Tibial nerve (tissue), 4 donors: ENCODE measurements at places on chromosomes 11 and 22.
A peak's percentile ranks its signal among the peaks of the same experiment; 100 is the strongest.

- DNase-seq, result no peak
Observed at GRCh38 chr22:48907591-48907990, 920.1 kb downstream of the BRD1 start.

GRCh38 chr22:40479887-40480538 lies 109.6 kb downstream of the SGSM3 start:
- DNase-seq, result no peak

GRCh38 chr11:18321578-18321968 lies 367 bp downstream of the HPS5 start:
- no peak for DNase-seq

DNA sequence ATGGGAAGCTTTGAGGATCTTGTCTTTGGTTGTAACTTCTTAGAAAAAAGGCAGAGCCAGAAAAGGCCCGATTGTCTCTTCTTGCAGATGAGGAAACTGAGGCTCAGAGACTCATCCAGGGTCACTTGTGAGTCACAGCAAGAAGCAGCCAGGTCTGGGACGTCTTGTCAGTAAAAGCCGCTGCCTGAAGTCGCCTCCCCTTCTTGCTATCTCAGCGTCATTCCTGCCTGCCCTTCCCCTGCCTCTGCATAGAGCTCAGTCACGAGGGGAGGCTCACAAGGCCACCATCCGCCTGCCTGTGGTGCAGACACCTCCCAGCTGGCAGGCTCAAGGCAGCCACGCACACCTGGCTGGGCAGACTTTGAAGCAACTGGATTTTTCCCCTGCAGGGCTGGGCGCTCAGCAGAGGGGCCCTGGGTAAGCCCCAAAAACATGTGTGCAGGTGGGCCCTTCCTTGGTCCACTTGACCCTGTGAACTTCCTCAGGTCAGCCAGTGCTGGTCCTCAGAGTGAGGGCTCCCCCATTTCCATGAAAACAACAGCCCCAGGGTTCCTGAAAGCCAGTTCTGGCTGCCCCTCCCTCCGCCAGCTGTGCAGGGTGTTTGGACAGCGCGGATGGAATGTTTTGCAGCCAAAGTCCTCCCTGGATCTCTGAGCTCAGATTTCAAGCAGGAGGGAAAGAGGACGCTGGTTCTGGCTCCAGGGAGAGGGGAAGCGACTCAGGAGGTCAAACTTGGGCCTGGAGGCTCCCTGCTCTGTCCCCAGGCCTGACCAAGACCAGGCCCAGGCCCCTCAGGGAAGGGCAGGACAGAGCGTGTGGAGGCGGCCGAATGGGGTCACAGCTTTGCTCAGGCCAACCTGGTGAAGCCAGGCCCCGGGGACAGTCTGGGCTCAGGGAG lies 6.0 kb upstream of the RAB3IL1 start:
- peak; percentile 79 for DNase-seq

DNA sequence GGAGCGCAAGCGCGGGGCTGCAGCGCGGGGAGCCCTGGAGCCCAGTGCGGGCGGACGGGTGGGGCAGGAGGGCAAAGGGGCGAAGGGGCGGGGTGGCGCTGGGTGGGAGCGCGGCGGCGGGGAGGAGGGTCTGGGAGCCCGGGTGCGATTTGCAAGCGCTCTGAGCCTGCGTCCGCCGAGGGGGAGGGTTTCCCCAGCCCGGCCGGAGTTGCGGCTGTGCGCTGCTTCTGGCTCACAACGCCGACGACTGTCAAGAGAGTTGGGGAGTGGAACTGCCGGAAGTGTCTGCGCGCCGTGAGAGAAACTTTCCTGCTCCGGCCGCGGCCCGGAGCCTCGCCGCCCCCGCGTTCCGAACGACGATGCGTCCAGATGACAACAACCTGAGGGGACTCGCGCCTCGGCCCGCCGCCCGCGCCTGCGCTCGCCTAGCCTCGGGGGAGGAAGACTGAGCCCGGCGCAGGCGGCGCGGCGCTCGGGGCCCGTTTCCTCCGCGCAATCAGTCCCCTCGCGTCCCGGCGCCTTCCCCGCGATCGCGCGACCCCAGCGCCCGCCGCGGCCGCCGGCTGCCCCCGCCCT lies at the start of gene ARHGAP42:
Gene ARHGAP42, plus strand, starts transcription at position 235 of the 576 bp plus-strand sequence. CDS start 391 bp downstream, outside the sequence.
- DNase-seq, result peak; percentile 36

- no peak for DNase-seq
Observed at GRCh38 chr11:93524173-93524536, 19.0 kb downstream of the SMCO4 start.

DNA sequence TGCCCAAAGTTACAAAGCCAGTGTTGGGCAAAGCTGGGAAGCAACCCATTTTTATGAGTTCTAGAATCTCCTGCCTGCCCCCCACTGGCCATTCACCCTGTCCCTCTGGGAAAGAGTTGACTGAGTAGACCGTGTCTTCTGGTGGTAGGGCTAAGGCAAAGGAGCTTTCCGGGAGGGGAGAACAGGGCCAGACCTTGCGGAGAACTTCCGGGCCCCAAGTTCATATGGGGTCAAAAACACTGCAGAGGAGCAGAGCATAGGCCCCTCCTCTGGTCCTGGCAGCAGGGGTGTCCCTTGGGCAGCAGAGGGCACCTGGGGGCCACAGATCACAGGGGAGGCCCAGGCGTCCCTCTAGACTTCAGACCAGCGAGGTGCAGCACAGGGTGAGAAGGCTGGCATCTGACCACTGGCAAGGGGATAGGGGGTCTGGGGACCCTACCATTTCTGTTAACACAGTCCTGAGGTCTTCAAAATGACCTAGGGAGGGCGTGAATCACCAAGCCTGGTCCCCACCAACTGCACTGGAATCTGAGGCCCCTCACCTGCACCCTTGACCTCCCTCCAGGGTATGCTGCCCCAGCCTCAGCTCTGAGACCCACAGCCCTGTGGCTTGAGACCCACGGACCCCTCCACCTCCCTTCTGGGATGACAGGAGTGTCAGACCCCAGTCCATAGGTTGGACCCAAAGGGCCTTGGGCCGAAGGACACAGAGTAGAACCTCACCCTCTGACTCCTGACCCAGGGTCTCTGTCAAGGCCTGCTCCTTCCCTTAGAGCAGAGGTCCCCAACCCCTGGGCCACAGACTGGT lies 1.3 kb upstream of the ARAP1 start:
- no peak for DNase-seq

DNA sequence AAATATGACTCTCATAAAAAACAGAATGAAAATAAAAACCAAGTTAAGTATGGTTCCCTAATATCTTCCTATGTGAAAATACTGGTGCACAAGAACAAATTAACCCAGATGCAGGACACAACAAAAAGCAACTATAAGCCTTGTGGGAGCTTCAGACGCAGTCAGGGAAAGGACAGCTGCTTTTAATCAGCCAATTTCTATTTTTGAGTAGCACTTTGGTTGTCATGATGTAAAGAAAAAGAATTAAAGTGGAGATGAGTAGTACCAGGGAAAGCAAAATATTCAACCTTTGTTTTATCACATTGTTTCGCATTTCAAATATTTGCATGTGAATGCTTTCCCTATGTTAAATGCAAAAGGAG lies 339.9 kb downstream of the SOX6 start:
- DNase-seq, result no peak

GRCh38 chr11:315516-315994 lies 1.7 kb downstream of the IFITM1 start:
- no peak for DNase-seq

- DNase-seq, result no peak
Observed at GRCh38 chr22:33914131-33914530, 6.1 kb downstream of the LARGE1 start.

DNA sequence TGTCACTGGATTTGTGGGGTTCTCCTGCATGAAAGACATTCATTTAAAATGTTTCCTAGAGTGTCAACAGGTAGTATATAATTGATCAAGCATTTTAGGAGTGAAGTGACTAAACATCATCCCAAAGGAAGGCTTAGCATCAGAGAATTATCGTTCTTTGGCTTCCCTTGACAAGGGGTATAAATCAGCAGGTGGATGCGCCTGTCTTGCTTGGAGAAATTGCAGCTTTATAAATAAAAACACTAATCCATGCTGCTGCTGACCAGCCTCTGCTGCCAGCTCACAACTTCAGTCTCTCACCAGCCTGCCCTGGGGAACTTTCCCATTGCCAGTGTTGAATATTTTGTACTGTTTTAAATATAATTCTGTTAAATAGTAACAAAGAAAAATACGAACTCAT lies 1184.7 kb upstream of the TENM4 start:
- no peak for DNase-seq

GRCh38 chr11:46026606-46027293 lies 94.5 kb downstream of the PHF21A start:
- no peak for DNase-seq

DNA sequence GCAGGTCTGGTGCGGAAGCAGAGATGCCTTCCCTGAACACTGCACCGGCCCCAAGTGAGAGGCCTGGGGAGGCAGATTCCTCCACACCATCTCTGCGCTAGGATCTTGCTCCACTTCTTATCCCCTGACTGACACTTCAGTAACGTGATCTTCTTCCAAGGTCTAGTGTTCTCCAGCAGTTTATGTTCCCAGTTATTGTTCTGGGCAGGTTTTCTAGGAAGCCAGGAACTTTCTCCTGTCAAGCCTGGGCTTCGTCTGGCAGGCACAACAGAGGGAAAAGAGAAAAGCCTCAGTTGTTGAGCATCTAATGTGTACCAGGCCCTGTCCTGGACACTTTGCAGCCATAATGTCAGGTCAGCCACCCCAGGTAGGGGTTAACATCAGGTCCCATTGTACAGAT lies 10.5 kb downstream of the CD82 start:
- no peak for DNase-seq

DNA sequence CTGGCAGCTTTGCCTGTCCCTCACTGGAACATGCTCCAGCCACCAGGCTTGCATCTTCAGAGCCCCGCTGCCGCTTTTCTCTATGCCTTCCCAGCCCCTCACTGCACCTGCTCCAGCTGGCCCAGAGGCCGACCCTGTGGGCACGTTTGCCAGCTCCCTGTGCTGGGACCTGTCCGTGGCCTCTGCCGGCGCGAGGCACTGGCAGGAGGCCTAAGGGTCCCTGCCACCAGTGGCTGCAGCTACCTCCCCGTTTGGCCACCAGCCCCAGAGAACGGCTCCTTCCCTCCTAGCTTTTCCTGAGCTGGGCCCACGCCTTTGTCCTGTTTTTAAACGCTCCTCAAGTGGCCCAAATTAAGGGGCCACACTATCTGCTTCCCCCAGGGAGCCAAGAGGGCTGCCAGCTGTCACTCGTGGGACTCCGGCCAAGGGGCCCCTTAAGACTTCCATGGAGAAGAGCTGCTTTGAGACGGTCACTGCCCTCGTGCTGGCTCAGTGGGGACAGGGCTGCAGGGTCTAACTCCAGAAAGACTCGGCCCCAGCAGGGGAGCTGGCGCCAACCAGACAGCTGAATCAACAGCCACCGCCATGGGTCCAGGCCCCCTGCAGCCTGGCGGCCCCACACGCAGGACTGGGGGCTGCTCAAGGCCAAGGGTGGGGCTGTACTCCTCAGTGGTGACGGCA lies 24.6 kb upstream of the WNT7B start:
- DNase-seq, result no peak

- DNase-seq, result no peak
Observed at GRCh38 chr22:31212783-31213629, 908 bp downstream of the LIMK2 start.

GRCh38 chr11:128841461-128842072 lies 25.5 kb downstream of the KCNJ1 start:
- no peak for DNase-seq

DNA sequence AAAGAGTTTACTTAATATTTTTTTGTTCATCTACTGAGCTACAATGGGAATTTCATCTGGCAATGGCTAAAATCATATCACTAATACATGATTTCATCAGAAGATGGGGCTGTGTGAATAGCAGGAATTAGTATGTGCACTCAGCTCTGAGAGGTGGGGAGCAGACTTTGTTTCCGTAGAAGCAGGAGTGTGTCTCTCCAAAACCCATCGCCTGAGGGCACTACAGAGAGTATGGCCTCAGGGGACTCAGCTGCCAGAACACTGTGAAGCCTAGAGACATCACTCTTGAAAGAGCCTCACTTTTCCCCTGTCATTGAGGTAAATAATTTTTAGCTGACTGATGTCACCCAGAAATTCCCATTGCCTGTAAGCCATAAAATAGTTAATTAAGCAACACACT lies 261.4 kb upstream of the ISX start:
- DNase-seq, result no peak

GRCh38 chr22:17241576-17242330 lies 22.5 kb upstream of the ADA2 start:
- DNase-seq, result no peak

DNA sequence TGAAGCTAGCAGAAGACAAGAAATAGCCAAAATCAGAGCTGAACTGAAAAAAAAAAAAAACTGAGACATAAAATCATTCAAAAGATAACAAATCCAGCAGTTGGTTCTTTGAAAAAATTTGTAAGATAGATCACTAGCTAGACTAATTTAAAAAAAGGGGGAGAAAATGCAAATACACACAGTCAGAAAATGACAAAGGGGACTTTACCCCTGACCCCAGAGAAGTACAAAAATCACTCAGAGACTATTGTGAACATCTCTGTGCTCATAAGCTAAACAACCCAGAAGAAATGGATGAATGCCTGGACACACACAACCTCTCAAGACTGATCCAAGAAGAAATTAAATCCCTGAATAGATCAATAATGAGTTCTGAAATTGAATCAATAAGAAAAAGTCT lies 914.3 kb upstream of the API5 start:
- DNase-seq, result no peak

- no peak for DNase-seq
Observed at GRCh38 chr11:47018637-47019036, 82.1 kb downstream of the CSTPP1 start.

DNA sequence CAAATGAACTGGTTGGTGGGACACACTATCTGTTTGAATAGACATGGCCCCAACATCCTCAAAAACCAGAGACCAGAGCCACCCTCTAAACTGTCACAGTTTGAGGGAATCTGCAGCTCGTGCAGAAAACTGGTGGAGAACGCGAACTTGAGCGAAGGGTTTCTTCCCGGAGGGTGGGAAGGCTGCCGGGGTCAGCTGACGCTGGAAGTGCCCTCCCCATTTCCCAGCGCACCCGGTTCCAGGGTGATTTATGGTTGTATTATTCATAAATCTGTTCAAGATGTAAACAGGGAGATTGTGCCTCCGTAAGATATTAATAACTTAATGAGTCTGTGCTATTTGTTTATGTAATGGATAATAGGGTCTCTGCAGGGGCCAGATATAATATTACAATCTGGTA lies 1396.7 kb downstream of the BRD1 start:
- DNase-seq, result no peak

DNA sequence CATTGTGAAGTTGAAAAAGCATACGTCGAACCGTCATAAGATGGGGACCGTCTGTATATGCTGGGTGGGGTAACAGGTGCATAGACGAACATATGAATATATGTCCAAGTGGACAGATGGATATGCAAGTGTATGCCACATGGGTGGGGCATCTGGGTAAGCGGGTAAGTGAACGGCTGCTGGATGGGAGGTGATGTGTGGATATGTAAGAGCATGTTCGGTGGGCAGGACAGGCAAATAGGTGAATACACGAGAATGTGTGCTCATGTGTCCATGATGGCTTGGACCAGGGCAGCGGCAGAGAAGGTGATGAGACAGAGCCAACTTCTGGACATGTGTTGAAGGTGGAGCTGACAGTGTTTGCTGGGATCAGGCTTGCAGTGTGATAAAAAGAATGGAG lies 12.0 kb downstream of the IFITM10 start:
- no peak for DNase-seq

- no peak for DNase-seq
Observed at GRCh38 chr11:16287630-16288280, 68.6 kb downstream of the SOX6 start.
